ENCODE measurements at places on chromosomes 7 and 10.
A peak's percentile ranks its signal among the peaks of the same experiment; 100 is the strongest.

- no peak for DNase-seq
Measured at GRCh38 chr7:240146-240676, 47.8 kb downstream of the FAM20C start.

GRCh38 chr7:85508642-85509410, 322.0 kb upstream of the SEMA3D start:
- DNase-seq: no peak

DNA sequence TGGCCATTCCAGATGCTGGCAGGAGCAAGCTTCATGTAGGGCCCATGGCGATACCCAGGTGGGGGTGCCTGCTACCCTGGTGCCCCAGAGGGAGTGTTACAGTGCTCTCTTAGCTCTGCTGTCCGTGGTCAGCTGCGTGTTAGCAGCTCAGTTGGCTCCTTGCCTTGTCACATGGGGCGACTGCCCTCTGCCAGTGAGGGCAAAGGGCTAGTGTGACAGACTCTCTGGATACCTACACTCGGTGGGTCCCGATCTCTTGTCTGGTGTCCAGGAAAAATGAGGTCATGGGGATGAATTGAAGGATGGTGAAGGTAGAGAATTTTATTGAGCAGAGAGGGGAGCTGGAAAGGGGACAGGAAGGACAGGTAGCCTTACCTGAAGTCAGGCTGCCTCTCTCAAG, 152.2 kb downstream of the CYP26A1 start:
- DNase-seq: no peak

- DNase-seq: no peak
Measured at GRCh38 chr7:11319491-11320274, 346.0 kb downstream of the PHF14 start.

DNA sequence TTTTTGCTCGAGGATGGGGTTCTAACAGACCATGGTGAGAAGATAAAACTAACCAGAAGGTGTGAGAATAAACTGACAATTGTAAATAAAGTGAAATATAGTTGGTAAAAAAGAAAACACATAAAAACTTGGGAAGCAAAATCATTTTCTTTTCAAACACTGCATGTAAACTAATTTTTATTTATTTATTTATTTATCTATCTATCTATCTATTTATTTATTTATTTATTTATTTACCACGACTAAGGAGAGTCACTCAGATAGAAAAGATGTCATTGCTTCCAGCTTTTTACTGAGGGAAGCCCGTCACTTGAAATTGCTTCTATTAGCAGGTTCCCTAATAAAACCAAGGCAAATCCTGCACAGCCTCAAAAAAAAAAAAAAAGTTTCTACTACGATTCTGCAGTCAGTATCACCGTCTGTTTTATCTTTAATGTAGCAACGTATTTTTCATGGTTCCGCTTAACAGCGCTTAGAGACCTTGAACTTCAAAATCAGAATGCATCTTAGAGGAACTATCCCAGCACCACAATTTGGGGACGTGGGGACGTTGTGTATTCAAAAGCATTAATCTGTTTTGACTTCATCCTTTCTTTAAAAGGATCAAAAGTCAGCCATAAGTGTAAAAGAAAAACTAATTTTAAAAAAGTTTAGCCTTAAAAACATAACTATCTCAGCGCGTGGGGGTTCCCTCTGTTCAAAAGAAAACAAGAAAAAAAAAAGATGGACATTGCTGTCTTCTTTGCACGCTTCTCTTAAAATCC, 33.3 kb upstream of the EBLN1 start:
- DNase-seq: no peak

DNA sequence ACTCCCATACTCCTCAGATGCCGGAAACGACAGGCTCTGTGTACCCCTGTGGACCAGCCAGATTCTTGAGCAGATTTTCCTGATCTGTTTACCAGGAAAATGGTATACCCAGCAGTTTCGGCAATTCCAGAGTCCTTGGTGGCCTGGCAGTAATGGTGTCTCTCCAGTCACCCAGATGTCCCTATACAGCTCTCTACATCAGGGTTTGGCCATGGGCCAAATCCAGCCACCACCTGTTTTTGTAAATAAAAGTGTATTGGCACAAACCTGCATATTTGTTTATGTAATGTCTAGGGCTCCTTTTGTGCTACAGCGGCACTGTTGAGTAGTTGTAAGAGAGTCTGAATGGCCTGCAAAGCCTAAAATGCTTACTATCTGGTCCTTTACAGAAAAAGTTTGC, 491.3 kb downstream of the RPS24 start:
- DNase-seq: no peak

DNA sequence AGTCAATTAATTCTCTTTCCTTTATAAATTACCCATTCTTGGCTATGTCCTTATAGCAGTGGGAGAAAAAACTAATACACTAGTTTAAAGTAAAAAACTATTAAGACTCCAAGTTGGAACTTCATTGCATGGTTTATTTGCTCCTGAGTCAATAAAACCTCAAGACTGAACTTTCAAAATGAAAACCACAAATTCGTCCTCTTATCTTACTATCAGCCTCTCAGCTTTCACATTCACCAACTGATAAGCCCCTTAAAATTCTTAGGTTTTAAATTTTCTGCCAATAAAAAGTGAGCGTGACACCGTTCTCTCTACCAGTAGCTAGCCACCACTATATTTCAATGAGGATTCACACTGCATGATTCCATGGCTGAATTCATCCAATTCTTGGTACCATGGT, 346.4 kb upstream of the NPSR1 start:
- DNase-seq: no peak

DNA sequence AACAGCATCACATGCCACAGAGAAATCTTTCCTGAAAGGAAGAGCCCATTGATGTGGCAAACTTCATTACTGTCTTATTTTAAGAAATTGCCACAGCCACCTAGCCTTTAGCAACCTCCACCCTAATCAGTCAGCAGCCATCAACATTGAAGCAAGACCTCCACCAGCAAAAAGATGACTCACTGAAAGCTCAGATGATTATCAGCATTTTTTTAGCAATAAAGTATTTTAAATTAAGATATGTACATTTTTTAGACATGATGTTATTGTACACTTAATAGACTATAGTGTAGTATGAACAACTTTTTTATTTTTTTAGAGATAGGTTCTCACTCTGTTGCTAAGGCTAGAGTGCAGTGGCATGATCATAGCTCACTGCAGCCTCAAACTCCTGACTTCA, 14.8 kb downstream of the STEAP1B start:
- DNase-seq: no peak

GRCh38 chr10:69884024-69884367, 82.3 kb downstream of the COL13A1 start:
- DNase-seq: no peak

GRCh38 chr7:102181517-102181916, 105.2 kb upstream of the SH2B2 start:
- DNase-seq: no peak

GRCh38 chr7:140209866-140210609, 33.3 kb upstream of the KDM7A start:
- peak; percentile 50 for DNase-seq

DNA sequence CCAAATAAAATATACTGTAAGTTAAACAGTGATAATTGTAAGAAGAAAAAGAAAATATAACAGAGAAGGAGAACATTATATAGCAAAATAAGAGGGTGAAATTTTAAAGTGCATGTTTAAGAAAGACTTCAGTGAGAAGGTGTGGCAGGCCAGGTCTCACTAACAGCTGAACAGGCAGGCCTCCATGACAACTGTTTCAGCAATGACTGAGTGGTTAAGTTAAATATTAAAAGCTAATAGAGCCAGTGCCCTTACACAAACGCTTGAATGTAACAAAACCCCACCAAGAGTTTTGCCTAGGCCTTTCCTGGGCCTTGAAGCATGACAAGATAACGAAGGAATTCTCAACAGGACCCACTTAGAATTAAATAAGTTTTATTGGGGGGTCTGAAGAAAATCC, 32.6 kb downstream of the CFAP43 start:
- no peak for DNase-seq

DNA sequence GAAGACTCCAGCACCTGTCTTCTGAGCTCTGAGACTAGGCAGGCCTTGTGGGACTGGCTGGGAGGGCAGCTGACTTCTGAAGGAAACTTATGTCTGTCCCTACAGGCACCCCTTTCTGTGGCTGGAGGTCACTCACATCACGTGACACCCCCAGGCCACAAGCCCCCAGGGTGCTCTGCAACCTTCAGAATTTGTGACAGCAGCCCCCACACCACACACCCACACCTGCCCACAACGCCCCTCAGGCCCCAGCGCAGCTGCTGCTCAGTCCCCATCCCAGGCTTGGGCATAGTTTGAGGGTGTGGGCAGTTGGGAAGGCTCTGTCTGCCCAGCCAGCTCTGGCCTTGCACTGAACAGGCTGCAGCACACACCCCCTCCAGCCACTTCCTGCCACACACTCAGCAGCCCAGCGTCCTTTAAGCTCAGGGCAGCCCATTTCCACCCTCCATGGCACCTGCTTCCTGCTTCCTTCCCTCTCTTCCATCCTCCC, 80.0 kb upstream of the UNC5B start:
- DNase-seq: no peak

DNA sequence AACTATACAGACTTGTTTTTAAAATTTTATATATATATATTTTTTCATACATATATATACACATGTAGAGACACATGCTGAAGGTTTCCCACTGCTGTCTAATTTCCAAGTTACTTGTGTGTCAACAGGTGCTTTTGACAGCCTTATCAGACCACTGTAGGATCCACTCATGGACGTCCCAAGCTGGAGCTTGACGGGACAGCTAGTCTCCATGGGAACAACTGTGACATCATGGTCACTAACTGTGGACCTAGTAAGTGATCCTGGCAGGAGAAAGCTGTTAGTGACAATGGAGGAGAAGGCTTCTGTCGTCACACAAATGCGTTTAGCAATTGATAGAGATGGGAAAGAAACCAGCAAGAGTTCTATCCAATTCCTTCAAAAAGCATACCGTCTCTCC, 60.2 kb upstream of the DDC start:
- DNase-seq: no peak

GRCh38 chr7:151712810-151713125, 164.1 kb downstream of the PRKAG2 start:
- DNase-seq: no peak

GRCh38 chr7:32587411-32587948, 92.2 kb downstream of the AVL9 start:
- DNase-seq: no peak

DNA sequence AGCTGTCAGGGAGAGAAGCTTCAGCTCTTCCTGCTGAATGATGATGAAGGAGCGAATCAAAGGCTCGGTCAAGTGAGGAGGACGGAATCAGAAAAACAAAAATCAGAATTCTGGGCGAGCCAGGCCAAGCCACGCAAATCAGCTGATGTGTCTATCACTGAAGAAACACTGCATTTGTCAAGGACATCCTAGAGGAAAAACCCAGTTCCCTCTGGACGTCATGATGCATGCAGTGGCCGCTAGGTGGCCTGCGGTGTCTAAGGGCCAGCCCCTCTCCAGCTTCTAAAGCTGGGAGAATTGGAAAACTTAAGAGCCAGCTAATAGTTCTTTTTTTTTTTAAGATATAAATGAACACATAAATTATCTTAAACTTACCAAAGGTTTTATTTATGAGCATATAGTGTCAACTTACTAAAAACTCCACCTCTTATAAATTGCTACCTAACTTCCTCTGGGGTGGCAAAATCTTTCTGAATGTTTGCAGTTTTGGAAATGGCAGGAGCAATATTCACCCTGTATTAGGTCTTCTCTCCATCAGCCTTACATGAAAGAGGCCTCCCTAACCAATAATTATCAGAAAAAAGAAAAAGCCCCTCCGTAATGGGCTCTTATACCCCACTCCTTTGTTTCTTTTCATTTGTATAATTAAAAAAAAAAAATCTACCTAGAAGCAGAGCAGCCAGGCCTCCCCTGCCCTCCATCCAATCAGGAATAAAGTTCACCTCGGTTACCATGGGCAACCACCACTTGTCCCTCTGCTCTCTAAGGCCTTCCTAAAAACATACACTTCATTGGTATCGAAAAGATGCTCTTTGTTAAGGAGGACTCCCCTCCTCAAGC, 186.8 kb downstream of the USP6NL start:
- DNase-seq: no peak

GRCh38 chr10:77244746-77245145, 392.9 kb downstream of the KCNMA1 start:
- DNase-seq: no peak

- DNase-seq: no peak
Measured at GRCh38 chr7:75962607-75963380, 31.6 kb downstream of the TMEM120A start.

DNA sequence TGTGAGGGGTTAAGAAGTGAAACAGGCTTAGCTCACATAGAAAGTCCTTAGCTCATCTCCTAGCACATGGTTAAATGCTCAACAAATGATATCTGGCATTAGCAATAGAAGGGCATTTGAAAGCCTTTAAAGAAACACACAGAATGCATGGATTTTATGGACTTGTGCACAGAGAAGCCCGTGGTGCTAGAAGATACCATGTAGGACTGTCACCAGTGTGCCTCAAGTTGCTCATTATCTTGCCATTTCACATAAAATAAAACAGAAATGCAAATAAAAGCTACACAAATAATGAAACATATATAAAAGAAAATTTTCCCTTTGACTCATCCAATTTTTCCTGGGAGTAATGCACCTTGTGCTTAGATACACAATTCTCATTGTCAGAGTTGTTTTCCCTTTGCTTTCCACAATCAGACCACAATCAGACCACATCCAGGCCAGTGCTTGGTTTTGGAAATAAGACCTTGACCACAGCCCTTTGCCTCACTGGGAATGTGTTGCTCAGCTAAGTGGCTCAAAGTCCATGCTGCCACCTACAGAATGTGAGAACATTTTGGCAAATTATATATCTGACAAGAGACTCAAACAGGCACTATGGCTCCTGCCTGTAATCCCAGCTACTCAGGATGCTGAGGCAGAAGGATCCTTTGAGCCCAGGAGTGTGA, 9.5 kb upstream of the WDR11 start:
- DNase-seq: no peak

DNA sequence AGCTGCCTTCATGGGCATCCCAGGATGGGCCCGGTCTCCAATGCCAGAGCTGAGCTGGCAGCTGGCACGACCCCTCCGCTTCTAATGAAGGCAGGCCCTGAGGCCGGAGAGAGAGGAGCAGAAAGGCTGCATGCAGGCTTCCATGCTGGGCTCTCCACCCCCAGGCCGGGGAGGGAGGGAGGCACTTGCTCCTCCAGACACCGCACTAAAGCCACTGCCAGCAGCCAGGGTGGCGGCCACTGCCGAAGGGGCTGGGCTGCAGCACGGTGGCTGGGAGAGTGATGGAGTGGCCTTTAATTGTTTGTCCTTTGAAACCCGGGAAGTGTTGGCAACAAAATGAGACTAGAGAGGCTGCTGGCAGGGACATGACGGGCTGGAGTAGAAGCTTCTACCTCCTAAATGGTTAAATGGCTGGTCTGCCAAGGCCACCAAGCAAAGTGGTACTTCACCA, 236.5 kb downstream of the SKAP2 start:
- no peak for DNase-seq
